ENCODE measurements at places on chromosomes 2 and 18. TPM values are rescaled to one million over a fixed set of nuclear protein-coding genes. Genes with fewer than 3 reads are reported as not detected.

FER1L5 gene
- total RNA-seq = 0.30 TPM

PROKR1 gene
- not detected for total RNA-seq

AQP12B gene
- total RNA-seq = not detected

SLC5A7 gene
- total RNA-seq = not detected

CELF4 gene
- total RNA-seq = not detected

HRH4 gene
- not detected for total RNA-seq
